Stimulated activated CD4-positive, alpha-beta T cell treated with anti-CD3 and anti-CD28 coated beads, Interleukin-1b, Interleukin-23, amount 100 ng/mL, for 4 hours (primary cell): ENCODE measurements at places on chromosomes 5 and 9.

DNA sequence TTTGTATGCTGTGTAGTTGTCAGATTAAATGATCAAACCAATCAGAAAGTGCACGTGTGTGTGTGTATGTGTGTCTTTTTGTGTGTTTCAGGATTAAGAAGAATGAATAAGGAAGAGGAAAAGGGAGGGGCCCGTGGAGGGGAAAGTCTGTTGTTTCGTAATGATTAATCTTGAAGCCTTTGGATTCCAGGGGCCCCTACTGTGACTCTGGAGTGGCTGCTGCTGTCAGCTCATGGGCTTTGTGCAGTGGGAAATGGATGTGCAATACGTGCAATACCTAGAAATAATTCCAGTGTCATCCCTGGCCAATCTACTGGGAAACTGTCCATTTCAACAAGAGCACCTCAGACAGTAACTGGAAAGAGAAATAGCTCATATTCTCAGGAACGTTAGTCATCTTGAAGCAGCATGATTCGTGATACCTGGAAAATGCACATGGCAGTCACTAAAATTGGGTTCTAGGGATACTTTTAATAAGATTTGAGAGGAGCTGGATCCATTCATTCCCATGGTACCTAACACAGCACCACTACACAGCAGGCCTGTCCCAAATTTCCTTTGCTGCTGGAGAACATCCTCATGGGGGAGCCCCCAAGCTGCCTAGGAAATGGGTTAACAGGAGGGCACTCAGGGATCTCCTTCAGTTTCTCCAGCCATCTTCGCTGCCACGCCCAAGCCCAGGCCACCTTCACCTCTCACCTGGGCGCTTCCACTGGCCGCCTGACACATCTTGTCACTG, 186.3 kb downstream of the NR3C1 start:
- DNase-seq = no peak

DNA sequence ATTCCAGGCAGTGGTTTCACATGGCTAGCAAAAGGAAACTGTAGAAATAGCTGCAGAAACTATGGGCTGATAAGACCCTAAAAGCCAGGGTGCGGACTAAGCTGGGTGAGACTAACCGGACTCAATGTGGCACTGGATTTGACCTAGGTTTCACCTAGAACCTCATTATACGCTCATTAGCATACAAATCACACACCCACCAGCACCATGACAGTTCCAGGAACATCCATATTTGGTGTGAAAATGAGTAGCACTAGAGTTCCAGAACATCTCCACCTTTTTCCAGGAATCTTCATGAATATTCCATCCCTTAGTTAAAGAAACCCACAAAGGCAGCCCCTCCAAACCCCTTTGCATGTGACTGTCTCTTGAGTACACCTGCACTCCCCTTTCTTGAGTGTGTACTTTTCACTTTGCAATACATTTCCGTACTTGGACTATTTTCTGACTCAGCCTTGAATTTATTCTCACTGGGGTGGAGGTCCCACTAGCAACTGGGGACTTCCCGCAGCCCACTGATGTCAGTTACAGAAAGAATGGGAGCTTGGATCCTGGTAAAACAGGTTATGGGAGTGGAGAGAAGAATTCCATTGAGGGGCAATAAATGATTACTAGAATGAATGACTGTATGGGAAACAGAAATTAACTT, 58.0 kb upstream of the SPATA31C2 start:
- no peak for DNase-seq

GRCh38 chr9:14661421-14662059, 31.7 kb downstream of the ZDHHC21 start:
- DNase-seq = no peak

DNA sequence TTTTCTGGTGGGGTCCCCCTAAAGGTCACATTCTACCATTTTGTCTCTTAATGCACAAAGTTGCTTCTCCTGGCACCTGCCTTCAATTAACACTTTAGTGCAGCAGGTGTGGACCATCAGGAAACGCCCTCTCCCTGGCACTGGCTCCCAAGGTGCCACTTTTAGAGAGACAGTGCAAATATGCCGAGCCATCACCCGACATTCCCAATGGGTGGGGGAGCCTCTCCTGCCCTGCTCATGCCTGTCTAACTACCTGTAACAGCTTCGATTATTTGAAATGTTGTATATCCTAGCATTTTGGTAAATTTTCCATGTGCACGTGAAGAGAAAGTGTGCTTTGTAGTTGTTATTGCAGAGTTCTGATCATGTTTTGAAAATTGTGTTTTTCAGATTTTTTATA, 13.2 kb upstream of the LRRC14B start:
- no peak for DNase-seq

- DNase-seq = no peak
These were observed 27.0 kb downstream of the MRPL36 start for GRCh38 chr5:1772634-1773033.

- DNase-seq = no peak
These were observed 71.9 kb downstream of the MFAP3 start for GRCh38 chr5:154110716-154111115.

GRCh38 chr9:13919401-13919800, 394.5 kb downstream of the NFIB start:
- DNase-seq = no peak

DNA sequence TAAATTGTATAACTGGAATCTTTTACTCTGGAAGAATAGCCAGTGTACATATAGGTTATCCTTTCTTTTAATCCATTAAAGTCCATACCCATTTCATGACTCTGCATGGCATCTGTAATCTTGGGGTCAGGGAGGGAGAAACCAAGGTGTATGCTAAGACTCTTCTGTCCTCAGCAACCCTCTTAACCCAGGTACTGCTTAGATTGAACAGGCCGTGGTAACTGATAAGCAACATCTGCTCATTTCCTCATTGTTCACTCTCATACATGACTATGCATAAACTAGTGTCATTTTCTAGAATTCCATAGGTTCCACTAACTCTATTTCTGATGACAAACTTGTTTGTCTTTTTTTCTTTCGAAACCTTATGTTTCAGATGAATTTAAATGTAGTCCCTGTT, 69.3 kb upstream of the IFNE start:
- DNase-seq = no peak

GRCh38 chr5:54883374-54884194, 101.8 kb downstream of the ESM1 start:
- no peak for DNase-seq

DNA sequence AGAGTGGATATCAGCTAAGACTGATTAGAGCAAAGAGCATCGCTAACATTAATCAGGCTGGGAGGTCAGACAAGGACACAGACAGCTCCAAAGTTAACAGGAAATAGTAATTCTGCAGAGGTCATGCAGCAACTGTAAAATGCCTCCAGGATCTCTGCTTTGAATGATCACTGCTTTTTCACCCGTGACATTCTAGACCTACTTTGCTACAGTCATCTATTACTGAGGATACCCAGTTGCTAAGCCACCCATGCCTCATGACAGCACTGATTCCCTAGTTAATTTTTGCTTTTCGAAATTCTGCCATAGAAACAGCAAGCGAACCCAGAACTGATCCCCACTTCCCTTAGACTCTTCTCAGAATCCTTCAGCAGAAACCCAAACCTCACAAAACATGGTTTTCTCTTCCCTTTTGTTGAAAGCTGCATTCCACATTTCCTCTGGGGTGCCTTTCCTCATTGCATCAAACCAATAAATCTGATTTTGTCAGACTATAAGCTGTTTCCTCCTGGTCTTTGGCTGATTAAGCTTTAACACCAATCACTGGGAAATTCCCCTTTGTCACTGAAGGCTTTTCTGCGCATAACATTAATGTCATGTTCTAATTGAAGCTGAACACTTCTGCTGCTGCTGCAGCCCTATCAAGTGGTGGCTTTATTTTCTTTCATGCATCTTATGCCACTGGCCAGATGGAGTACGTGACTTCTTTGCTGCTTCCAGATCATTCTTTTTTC, 201.1 kb upstream of the CHD1 start:
- DNase-seq = no peak

DNA sequence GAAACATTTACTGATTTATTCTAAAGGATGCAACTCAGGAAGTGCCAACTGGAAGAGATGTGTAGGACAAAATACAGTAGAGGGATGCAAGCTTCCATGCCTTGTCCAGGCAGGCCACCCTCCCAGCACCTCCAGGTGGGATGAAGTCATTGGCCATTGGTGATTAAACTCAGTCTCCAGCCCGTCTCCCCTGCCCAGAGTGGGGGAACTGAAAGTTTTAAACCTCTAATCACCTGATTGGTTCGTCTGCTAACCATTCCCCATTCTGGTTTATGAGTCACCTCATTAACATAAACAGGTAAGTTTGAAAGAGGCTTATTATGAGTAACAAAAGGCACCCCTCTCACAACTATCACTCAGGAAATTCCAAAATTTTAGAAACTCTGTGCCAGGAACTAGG, 8.1 kb downstream of the TNFAIP8 start:
- DNase-seq = no peak

DNA sequence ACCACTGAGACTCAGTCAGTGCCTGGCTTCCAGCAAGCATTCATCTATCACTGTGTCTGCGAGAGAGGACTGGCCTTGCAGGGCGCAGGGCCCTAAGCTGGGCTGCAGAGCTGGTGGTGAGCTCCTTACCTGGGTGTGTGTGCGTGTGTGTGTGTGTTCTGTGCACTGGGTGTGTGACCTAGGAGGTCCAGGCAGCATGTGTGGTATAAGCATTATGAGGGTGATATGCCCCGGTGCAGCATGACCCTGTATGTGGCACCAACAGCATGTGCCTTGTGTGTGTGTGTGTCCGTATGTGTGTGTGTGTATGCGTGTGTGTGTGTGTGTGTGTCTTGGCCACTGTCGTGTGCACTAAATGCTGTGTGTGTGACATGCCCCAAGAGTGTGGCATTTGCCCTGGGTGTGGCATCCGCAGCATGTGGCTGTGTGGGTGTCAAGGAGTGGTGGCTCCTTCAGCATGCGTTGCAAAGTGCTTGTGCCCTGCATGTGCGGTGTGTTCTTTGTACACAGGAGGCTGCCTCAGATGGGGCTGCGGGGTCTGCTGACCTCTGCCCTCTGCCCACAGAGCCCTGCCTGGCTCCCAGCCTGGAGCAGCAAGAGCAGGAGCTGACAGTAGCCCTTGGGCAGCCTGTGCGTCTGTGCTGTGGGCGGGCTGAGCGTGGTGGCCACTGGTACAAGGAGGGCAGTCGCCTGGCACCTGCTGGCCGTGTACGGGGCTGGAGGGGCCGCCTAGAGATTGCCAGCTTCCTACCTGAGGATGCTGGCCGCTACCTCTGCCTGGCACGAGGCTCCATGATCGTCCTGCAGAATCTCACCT, 3.3 kb downstream of the FGFR4 start:
- DNase-seq = no peak

DNA sequence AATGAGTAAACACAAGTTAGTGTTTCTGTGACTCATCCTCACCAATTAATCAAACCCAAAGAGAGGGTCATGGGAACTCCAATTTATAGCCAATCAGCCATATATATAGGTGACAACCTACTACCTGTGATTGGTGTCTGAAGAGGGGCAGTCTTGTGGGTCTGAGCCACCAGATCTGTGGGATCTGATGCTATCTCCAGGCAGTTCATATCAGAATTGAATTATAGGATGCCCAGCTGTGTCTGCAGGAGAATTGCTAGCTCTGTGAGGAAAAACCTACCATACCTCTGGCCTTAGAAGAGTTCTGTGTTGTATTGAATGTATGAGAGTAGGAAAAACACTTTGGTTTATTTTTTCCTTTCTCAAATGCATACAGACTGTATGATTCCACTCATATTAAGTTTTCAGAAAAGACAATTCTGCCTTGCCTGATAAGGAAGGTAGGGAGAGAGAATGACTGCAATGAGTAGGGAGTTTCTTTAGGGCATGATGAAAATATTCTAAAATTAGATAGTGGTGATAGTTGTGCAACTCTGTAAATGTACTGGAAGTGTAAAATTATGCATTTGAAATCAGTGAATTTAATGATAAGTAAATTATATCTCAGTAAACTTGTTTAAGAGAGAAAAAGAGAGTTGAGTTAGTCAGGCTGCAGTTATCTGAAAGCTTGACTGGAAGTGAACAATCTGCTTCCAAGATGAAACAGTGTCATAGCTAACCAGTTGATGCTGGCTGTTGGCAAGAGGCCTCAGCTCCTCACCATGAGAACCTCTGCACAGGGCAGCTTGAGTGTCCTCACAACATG, 274.9 kb downstream of the AUH start:
- DNase-seq = no peak

DNA sequence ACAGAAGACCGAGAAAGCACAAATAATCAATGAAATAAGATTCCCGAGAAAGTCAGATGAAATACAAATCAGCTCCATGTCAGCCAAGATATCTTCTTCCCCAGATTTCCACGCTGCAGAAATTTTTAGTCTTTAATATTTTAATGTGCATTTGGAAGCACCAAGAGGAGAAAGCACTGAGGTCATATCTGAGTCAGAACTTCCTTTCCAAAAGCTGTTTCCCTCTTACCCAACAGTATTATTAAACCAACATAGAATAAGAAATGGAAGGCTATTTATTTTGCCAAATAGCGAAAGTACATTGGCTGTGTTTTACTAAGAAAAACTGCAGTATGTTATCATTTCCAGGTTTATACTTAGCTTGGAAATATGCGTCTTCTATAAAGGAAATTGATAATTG, 772.1 kb upstream of the CDH9 start:
- no peak for DNase-seq

DNA sequence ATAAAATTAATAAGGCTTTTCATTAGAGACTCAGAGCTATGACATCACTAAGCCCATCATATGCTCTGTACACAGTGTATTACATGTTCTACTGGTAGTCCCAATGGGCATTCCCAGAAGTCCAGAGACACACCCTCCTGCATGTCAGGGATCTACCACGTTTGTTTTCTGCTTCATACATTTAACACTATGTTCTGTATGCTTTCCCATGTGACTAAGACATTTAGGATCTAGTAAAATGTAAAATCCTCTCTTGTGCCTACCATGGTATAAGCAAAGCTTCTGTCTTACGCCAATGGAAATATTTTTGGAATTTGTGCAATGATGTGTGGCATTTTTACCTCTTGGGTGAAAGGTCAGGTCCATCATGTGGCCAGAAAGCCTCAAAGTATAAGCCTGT, 192.4 kb downstream of the ADAMTSL1 start:
- no peak for DNase-seq

- no peak for DNase-seq
These were observed 165.8 kb upstream of the CDH6 start for GRCh38 chr5:31027721-31028120.

DNA sequence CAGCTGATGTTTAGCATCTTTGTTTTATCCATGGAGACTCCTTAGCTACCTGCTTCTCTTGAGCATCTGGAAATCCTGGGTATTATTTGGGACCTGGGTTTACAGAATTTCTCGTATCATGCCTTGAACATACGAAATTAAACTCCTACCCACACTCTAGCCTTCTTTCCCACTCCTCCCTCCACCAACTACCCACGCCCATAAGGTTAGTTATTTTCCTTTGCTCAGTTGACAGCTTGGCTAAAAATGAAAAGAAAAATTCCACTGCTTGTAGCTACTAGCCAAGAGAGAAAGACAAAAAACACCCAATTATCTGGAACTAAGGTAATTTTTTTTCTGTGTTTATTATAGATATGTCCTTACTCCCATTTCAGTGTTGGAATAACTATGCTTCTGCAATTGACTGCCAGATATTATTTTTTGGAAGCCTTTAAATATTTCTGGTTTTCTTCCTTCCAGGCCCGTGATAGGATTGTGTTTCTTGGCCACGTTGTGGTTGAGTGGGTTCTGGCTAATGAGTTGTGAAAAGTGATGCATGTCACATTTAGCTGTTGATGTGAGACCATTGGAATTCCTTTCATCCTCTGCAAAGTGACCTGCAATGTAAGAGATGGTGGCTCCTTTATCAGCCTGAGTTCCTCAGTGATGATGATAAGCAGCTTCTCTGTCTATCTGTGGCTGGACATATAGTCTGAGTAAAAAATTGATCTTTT, 308.1 kb downstream of the LRRC70 start:
- no peak for DNase-seq
